ENCODE measurements at places on chromosomes 1 and 21. TPM values are rescaled to one million over a fixed set of nuclear protein-coding genes. Genes with fewer than 3 reads are reported as not detected.

GRCh38 chr1:108815566-108815965, 41.3 kb downstream of the AKNAD1 start:
- no peaks in the 10 kb centered on the region for H3K36me3 ChIP-seq
- H3K27ac ChIP-seq = no peak overlapping the region
- no peaks in the 10 kb centered on the region for H3K27me3 ChIP-seq
- H3K4me3 ChIP-seq = no peak overlapping the region

DNA sequence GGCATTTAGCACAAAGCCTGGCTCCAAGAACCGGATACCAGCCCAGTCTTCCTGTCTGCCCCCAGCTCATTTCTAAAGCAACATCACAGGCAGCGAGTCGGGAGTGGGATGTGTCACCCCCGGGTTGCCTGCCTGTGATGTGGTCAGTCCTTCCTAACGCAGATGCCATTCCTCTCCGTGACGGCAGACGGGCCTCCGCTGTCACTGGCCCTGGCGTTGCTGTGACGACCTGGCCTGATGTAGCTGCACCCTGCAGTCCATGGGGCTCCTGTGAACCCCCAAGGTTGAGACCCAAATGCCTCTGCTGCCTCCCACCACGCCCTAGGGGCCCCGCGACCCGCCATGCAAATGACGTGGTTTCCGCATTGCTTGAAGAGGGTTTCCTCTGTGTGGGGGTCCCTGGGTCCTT, 12.3 kb downstream of the TNFRSF1B start:
- H3K4me1 ChIP-seq = peaks cover 95% of the 10 kb centered on the region
- peak overlapping the region; percentile 85 for H3K27ac ChIP-seq
- no peaks in the 10 kb centered on the region for H3K27me3 ChIP-seq
- peak overlapping the region; percentile 41 for H3K4me3 ChIP-seq
- peak; percentile 88 for DNase-seq
- peaks cover 49% of the 10 kb centered on the region for H3K36me3 ChIP-seq

- H3K27me3 ChIP-seq = no peaks in the 10 kb centered on the region
- H3K4me1 ChIP-seq = peaks cover 2% of the 10 kb centered on the region
- H3K4me3 ChIP-seq = no peak overlapping the region
- DNase-seq = no peak
These were observed 133.8 kb upstream of the CACNA1E start for GRCh38 chr1:181349512-181349911.

Gene THEM5
- total RNA-seq = not detected

Gene NTMT2
- not detected for total RNA-seq

- H3K27me3 ChIP-seq = no peaks in the 10 kb centered on the region
- H3K4me1 ChIP-seq = no peaks in the 10 kb centered on the region
- no peaks in the 10 kb centered on the region for H3K36me3 ChIP-seq
- no peak for DNase-seq
These were observed 48.3 kb downstream of the HUNK start for GRCh38 chr21:31921079-31921478.

GRCh38 chr21:35929901-35930300, 130.4 kb downstream of the SETD4 start:
- H3K27me3 ChIP-seq = no peaks in the 10 kb centered on the region
- no peaks in the 10 kb centered on the region for H3K36me3 ChIP-seq
- no peak for DNase-seq
- H3K27ac ChIP-seq = no peak overlapping the region
- no peak overlapping the region for H3K4me3 ChIP-seq

GRCh38 chr1:43147625-43148327, 24.3 kb downstream of the EBNA1BP2 start:
- no peaks in the 10 kb centered on the region for H3K36me3 ChIP-seq
- H3K4me1 ChIP-seq = peaks cover 8% of the 10 kb centered on the region

- H3K4me3 ChIP-seq = no peak overlapping the region
- H3K4me1 ChIP-seq = no peaks in the 10 kb centered on the region
- H3K27ac ChIP-seq = no peak overlapping the region
- DNase-seq = no peak
These were observed 38.9 kb upstream of the ZBTB18 start for GRCh38 chr1:244012202-244012601.

DNA sequence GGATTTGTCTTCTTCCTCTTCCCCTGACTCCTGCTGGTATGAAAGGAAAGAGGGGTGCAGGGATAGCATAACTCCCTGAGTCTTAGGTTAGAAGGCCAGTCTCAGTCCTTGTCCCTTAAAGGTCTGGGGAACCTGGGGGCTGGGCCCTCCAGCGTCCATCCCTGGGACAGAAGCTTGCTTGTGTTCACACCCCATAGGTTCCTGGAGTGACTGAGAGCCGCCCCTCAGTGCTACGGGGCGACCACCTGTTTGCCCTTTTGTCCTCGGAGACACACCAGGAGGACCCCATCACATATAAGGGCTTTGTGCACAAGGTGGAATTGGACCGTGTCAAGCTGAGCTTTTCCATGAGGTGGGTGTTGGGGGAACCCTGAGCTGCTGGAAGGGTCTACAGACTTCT, 13.1 kb downstream of the RHOC start:
- peaks cover 2% of the 10 kb centered on the region for H3K4me1 ChIP-seq
- no peak overlapping the region for H3K27ac ChIP-seq
- peaks cover 75% of the 10 kb centered on the region for H3K36me3 ChIP-seq
- H3K4me3 ChIP-seq = no peak overlapping the region

- H3K4me1 ChIP-seq = no peaks in the 10 kb centered on the region
- no peaks in the 10 kb centered on the region for H3K27me3 ChIP-seq
- H3K27ac ChIP-seq = no peak overlapping the region
- no peak overlapping the region for H3K4me3 ChIP-seq
- H3K36me3 ChIP-seq = no peaks in the 10 kb centered on the region
These were observed 134.0 kb downstream of the DMRTB1 start for GRCh38 chr1:53592985-53593757.

- no peaks in the 10 kb centered on the region for H3K27me3 ChIP-seq
- no peak overlapping the region for H3K4me3 ChIP-seq
- H3K27ac ChIP-seq = no peak overlapping the region
- no peaks in the 10 kb centered on the region for H3K36me3 ChIP-seq
- no peak for DNase-seq
These were observed 30.0 kb upstream of the RCSD1 start for GRCh38 chr1:167599957-167600581.

- H3K27me3 ChIP-seq = no peaks in the 10 kb centered on the region
- no peaks in the 10 kb centered on the region for H3K4me1 ChIP-seq
- DNase-seq = no peak
- H3K4me3 ChIP-seq = no peak overlapping the region
- H3K36me3 ChIP-seq = no peaks in the 10 kb centered on the region
- no peak overlapping the region for H3K27ac ChIP-seq
These were observed 2112.9 kb downstream of the NCAM2 start for GRCh38 chr21:23111070-23111600.

Gene RASSF5
- 156 TPM for total RNA-seq

Gene HSD11B1
- 0.33 TPM for total RNA-seq

DNA sequence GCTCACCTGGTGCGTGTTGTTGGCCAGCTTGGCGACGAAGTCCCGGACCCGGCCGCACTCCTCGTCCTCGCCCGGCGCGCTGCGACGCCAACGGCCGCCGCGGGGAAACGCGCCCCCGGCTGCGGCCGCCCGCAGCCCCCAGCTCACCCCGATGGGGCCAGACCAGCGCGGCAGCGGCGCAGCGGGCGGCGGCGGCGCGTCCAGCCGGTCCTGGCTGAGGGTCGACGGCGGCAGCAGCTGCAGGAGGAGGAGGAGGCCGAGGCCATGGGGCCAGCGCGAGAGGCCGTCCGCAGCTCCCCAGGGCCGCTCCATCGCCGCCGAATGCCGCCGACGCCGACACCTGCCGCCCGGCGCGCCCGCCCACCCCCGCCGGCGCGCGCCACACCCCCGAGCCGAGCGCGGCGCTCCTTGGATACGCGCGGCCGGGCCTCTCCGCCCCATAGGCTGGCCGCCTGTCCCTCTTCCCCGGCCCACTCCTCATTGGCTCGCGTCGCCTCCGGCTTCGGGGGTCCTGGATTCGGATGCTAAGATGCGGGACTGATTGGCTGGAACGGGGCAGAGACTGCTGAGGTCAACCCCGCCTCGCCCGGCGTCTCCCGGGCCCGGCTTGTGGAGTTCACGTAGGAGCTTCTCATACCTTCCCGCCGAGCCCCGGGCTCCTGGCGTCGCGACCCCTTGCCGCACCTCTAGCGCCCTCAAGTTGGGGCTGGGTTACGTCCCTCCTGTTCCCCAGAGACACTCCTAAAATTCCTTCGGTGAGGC, at the start of gene SORT1:
Gene SORT1 (minus strand): TSS at position 338 of the 762 bp plus-strand sequence. CDS start 26 bp downstream, at position 312.
- H3K4me3 ChIP-seq = peak within 1 kb of the TSS; percentile 46
- H3K27me3 ChIP-seq = peaks cover 35% of the 10 kb centered on the region
- H3K4me1 ChIP-seq = peaks cover 16% of the 10 kb centered on the region
- peaks cover 20% of the 10 kb centered on the region for H3K36me3 ChIP-seq
- DNase-seq = peak; percentile 5

DNA sequence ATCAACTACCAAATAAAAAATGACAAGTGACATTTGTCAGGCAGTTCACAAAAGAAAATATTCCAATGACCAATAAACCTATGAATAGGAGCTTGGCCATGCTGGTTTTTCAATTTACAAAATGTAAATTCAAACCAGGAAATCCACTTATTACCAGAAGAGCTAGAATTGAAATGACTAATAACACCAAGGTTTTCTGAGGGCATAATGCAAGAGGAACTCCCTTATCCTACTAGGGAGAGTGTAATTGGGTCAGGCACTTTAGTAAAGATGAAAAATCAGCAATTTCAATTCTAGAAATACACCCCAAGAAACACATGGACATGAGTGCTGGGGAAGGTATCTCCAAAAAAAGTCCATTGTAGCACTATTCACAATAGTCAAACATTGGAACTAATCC, 16.7 kb upstream of the TIAM1 start:
- DNase-seq = no peak
- no peak overlapping the region for H3K27ac ChIP-seq
- H3K4me1 ChIP-seq = peaks cover 28% of the 10 kb centered on the region

Gene FCER1G
- 2.0 TPM for total RNA-seq

GRCh38 chr1:201599548-201599947, 60.6 kb downstream of the NAV1 start:
- DNase-seq = no peak
- H3K4me3 ChIP-seq = no peak overlapping the region
- no peaks in the 10 kb centered on the region for H3K36me3 ChIP-seq
- H3K27me3 ChIP-seq = no peaks in the 10 kb centered on the region

DNA sequence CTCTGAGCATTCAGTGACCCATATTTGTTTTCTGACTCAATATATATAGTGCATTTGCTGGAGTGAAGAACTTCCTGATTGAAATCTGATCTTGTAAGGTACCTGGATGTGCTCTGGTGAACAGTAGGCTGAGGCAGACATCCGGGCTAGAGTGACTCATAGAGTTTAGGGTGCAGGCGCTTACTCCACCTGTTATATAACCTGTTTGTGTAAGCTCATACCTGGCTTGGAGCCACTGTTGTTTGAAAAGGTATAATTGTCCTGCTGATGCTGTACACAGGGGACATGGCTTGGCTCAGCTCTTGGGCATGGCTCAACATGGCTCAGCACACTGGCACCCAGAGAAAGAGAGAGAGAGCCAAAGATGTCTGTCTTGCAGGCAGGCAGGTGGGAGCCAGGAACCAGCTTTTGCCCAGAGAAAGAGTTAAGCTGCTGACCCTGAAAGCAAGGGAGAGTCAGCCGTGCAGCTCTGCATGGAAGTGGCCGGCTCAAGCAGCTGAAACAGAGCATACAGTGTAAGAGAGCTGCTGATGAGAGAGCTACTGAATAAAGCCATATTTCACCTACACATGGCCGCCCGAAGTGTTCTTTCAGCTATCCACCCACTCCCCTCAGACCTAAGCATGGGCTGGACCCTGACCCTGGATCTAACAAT, 43.2 kb downstream of the GJA5 start:
- no peak overlapping the region for H3K4me3 ChIP-seq
- DNase-seq = no peak
- H3K36me3 ChIP-seq = no peaks in the 10 kb centered on the region
- H3K27ac ChIP-seq = no peak overlapping the region
- peaks cover 24% of the 10 kb centered on the region for H3K4me1 ChIP-seq

Gene CDC7
- total RNA-seq = 4.2 TPM

DNA sequence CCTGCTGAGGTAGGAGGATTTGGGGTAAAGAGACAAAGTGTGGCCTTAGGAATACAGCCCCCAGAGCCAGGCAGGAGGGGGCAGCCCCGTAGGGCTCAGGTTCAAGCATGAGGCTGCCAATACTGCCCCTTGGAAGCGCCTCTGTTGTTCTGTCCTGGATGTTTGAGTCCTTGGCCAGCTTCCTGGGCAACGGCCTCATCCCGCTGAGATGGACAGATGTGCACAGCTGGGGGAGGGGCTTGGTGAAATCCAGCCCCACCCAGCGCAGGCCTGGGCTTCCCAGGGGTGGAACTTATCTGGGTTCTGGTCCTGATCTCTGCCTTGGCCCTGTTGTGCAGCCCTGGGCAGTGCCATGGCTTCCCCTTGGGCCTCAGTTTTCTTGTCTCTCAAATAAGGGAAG, 34.8 kb upstream of the MAN1C1 start:
- no peaks in the 10 kb centered on the region for H3K36me3 ChIP-seq
- peaks cover 6% of the 10 kb centered on the region for H3K4me1 ChIP-seq

DNA sequence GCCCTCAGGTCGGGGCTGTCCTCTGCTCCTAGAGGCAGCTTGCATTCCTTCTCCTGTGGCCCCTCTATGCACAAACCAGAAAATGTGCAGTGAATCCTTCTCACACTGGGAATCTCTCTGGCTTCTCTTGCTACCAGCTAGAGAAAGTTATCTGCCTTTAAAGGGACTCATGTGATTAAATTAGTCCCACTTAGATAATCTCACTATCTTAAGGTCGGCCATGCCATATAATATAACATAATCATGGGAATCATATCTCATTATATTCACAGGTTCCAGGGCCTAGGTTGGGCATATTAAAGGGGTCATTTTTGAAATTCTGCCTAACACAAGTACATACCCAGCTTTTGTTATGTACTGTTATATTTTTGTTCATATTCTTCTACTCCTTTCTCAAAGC, 31.4 kb downstream of the PTGFR start:
- no peak overlapping the region for H3K27ac ChIP-seq
- no peaks in the 10 kb centered on the region for H3K36me3 ChIP-seq
- H3K27me3 ChIP-seq = no peaks in the 10 kb centered on the region
- no peak overlapping the region for H3K4me3 ChIP-seq

Gene C4BPA
- total RNA-seq = not detected

GRCh38 chr1:220813013-220813412, 26.3 kb downstream of the MTARC1 start:
- no peak for DNase-seq
- peaks cover 6% of the 10 kb centered on the region for H3K4me1 ChIP-seq
- H3K27ac ChIP-seq = no peak overlapping the region
- H3K36me3 ChIP-seq = no peaks in the 10 kb centered on the region
- H3K27me3 ChIP-seq = no peaks in the 10 kb centered on the region
- H3K4me3 ChIP-seq = no peak overlapping the region

Gene OR2L5
- not detected for total RNA-seq

Gene LIN28A
- total RNA-seq = not detected

Gene KLF17
- not detected for total RNA-seq

- no peaks in the 10 kb centered on the region for H3K36me3 ChIP-seq
- H3K4me1 ChIP-seq = peaks cover 5% of the 10 kb centered on the region
- peaks cover 12% of the 10 kb centered on the region for H3K27me3 ChIP-seq
- DNase-seq = no peak
- H3K27ac ChIP-seq = no peak within 1 kb of the TSS
- H3K4me3 ChIP-seq = peak within 1 kb of the TSS; percentile 12
These were observed at the start of gene KIAA1614 for GRCh38 chr1:180912801-180913565. Gene KIAA1614 (plus strand): TSS chr1:180912897. CDS start chr1:180913244, 347 bp downstream.

Gene IGSF3
- total RNA-seq = 0.08 TPM

Data from CD4-positive, alpha-beta T cell (primary cell).